Inflammatory macrophage treated with lipopolysaccharide for 4 hours (primary cell): ENCODE measurements at places on chromosomes 6 and 20.

DNA sequence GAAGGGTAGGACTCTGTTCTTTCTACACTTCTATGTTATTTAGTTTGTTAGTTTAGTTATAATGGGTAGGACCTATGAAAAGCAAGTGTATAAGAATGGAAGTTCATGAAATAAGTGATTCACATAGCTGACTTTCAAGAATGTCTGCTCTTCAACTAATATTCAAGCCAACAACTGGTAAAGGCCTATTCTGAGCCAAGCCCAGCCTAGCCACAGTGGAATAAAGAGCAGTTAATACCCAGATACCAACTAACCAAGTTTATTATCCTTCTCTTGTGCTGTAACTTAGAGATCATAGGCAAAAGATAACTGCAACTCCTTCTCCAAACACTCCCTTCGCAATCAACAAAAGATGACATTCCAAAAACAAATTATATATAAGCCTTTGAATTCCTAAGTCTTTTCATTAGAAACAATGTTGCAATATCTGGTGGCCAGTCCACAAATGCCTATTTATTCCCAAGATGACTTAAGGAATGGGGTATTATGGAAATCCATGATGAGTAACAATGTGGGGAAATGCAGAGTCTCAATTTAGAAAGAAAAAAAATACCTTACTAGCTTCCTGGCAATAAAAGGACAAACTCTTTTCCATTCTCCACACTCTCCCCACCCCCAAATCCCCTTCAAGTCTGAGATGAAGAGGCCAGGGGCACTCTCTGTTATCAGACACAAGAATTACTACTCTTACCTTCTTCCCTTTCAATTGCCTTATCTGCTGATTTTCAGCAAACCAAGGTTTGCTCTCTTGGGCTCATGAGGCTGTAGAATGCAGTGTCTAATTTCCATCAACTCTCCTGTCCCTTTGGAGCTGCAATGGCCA lies 27.4 kb downstream of the BTBD9 start:
- no peak for DNase-seq

DNA sequence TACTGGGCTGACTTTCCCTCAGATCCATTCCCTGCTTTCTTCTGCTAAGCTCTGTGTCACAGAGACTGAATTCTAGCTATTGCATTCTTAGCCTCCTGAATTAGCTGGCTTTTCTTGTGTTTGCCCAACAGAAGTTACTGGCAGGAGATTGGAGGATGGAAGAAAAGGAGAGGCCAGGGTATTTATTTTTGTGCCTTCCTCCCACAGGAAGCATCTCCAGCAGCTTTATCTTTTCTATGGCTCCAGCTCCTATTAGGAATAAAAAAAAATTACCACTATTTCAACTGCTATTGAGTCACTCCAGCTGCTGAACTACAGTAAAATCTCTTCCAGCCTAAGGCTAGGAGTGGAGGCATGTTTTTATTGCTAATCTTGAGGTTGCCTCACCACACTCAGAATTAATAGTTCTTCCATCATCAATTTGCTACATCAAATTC lies 492.4 kb downstream of the RFPL4B start:
- no peak for DNase-seq

DNA sequence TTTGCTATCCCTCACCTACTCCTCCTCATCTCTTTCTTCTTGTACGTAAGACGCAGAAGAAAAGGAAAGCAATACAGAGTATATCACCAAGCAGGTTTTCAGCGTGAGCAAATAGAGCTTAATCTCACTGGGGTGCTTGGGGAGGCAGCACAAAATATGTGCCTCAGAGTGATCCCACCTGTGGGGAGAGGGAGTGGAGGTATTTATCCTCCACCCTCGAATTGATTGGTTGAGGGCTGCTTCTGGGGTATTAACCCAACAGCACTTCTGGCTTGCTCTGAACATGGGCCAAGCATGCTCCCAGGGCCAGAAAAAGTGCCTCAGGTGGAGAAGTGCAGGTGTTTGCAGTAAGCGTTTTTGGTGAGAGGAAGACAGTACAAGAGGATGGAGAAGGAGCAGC lies 78.5 kb upstream of the EYA2 start:
- DNase-seq = no peak

GRCh38 chr20:45154183-45154582 lies 20.5 kb upstream of the PI3 start:
- DNase-seq = no peak

GRCh38 chr6:43402820-43403219 lies 24.5 kb upstream of the ABCC10 start:
- no peak for DNase-seq

- DNase-seq = no peak
These were observed 270.6 kb downstream of the KHDC1L start for GRCh38 chr6:72954716-72955115.

- DNase-seq = no peak
These were observed 5.0 kb upstream of the HSPA12B start for GRCh38 chr20:3727401-3728021.

GRCh38 chr20:48898896-48899530 lies 22.5 kb upstream of the ARFGEF2 start:
- DNase-seq = peak; percentile 61

- DNase-seq = no peak
These were observed 18.1 kb upstream of the FERMT1 start for GRCh38 chr20:6140947-6141346.

GRCh38 chr20:5570452-5570851 lies 179.7 kb upstream of the SHLD1 start:
- peak; percentile 76 for DNase-seq
